Stimulated activated CD4-positive, alpha-beta T cell treated with anti-CD3 and anti-CD28 coated beads, Interleukin-4, amount 100 ng/mL, for 4 hours (primary cell): ENCODE measurements at places on chromosomes 3 and 15.
A peak's percentile ranks its signal among the peaks of the same experiment; 100 is the strongest.

DNA sequence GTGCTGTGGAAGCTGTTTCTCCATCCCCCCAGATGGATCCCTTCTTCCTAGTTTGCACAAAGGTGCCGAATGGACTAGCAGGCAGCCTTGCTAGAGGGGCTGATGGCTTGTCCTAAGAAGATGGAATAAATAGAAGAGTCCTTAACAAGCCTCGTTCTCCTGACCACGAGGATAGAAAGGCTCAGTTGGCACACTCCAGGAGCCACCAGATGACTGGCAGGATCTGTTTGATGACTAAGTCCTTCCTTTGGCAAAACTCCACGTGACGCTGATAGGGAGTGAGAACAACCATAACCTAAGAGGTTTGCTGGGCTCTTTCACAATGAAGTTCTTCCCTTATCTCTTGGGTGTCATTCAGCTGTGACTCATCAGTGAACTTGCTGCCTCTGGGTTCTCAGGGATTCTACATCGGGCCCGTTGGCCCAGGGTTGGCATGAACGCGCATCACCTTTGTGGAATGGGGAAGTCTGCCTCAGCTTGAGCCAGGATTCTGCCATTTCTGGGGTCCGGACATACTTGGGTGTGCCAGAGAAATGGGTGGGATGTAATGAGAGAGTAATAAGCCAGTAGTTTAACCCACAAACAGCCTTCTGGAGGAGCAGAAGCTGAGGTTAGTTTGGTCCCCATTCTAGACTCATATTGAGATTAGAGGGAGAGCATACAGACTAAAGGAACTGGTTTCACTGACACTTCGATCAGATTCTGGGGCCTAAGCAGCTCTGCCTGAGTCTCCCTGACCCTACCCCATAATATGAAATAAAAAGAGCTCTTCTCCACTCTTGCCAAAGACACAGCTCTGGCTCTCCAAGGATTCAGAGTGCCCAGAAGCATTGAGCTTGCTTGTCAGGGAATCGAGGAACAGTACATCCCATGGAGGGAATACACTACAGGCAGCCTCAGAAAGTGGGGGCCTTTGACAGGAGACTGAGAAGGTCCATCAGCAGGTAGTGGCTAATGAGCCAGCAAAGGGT is 2.0 kb upstream of the MELTF start:
- DNase-seq = no peak

GRCh38 chr3:84100861-84101260 is 857.9 kb upstream of the CADM2 start:
- DNase-seq = no peak

- DNase-seq = no peak
Observed at GRCh38 chr15:45291822-45292582, 40.0 kb downstream of the SLC28A2 start.

- no peak for DNase-seq
Observed at GRCh38 chr15:90095521-90095959, 6.7 kb downstream of the IDH2 start.

- DNase-seq = no peak
Observed at GRCh38 chr15:70795311-70795665, 31.9 kb upstream of the UACA start.

DNA sequence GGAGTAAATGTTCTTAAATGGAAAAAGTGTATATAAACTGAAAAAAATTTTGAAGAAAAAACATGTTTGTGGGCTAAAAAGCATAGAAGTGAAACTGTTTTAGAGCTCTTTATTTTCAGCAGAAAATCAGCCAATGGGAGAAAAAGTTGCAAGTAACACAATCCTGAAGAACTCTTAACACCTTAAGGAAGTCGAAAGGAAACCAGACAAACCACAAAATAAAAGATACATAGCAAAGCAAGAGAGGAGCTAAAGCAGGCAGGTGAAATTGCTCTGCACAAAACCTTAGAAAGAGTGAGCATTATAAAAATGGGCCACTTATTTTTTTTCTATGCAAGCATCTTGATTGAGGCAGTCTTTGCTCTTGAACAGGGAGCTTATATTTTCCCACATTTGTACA is 300.5 kb downstream of the RAP2B start:
- DNase-seq = no peak

GRCh38 chr15:93362203-93362602 is 273.2 kb upstream of the RGMA start:
- DNase-seq = no peak

DNA sequence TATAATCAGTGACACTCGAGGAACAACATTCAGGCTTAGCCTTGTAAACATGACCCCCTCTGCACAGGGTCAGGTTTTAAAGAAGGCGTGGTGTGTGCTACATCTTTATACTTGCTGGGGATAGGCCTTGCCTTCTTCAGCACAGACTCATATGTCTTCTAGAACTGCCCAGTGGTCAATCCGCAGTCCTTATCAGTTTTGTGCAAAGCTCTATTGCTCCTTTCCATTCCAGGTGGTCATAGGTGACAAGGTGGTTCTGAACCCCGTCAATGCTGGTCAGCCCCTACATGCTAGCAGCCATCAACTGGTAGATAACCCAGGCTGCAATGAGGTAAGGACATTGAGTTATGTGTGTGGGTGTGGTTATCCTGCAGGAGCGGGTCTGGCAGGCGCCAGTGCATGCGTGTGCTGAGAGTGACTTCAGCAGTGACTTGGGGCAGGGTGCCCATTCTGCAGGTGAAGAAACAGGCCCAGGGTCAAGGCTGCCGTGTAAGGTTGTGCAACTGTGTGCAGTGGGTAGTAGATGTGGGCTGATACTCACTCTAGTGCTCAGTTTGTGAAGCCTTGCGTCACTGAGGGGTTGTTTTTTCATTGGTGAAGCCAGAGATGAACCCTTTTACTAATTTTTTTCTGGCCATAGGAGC is 150.9 kb downstream of the ITPR1 start:
- no peak for DNase-seq

- DNase-seq = no peak
Observed at GRCh38 chr3:131217296-131217741, 164.3 kb upstream of the NUDT16 start.

GRCh38 chr3:44019736-44020135 is 221.9 kb upstream of the TOPAZ1 start:
- no peak for DNase-seq

DNA sequence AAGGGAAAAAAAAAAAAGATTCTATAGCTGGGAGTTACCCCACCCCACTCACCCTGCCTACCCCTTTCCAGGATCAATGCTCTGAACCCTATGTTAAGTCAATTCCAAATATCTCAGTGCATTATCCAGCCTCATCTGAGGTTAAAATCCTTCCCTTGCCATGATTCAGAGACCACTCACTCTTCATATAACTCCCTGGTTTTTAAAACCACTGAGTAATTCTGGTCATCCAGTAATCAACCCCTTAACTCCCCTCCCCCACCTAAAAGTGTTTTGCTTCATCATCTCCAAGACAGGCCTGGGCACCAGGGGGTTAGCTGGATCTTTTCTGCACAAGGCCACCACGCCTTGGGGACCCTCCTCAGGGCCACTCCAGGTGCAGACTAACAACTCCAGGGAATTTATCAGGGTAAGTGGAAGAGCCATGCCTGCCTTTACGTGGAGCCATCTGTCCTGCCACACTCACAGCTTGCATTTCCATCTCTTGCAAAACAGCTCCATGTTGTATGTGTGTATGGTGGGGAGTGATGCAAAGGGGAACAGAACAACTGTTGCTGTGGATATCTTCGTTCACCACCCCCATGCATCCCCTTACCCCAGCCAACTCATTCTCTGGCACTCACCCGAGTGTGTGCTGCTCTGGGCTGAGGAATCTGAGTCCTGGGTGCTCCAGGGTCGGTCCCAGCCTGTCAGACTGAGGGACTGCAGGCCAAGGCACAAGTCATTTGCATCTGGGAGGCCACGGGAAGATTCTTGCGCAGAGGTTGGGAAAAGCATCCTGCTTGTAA is 30.7 kb upstream of the RPS17 start:
- DNase-seq = no peak

- DNase-seq = no peak
Observed at GRCh38 chr3:16516695-16517481, 3.4 kb upstream of the RFTN1 start.

DNA sequence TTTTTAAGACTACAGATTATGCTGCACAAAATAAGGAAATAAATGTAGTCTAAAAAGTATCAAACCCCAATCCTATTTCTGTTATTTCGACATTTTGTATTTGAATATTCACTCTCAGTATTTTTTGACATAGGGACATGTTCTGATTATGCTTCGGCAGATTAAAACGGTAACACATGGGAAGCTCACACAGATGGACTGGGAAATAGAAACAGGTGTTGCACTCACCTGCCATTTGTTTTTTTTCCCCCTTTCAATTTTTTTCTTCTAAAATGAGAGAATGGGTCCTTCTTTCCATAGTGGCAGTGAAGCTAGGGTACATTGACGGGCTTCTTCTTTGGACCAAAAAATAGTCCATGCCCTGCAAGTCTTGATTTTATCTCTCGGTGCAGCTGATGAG is 163.1 kb downstream of the MYRIP start:
- DNase-seq = no peak

- no peak for DNase-seq
Observed at GRCh38 chr3:111332488-111333080, 209.4 kb upstream of the CD96 start.

- DNase-seq = peak; percentile 21
Observed at GRCh38 chr3:47283193-47283537, 421 bp downstream of the KLHL18 start.

DNA sequence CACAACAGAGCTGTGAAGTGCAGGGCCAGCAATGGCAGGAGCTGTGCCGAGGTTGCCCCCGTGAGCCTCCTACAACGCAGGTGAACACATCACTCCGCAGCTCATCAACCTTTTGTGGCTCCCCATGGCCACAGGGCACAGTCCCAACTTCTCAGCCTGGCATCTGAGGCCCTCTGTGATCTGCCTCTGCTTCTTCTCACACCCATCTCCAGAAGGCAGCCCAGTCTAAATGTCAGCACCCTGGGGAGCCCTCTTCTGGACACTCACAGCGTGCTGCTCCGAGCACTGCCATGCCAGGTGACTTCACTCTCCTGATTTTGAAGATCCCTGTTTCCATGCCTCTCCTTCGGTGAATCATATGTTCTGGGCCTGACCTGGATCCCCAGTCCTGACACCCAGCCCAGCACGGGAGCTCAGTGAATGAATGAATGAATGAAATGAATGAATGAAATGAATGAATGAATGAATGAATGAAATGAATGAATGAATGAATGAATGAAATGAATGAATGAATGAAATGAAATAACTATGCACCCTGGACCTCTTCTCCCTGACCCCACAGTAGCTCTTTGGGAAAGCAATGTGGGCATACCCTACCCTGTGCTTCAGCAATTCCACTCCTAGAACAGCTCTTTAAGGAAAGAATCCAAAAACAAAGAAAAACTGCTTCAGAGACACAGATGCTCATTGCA is 17.9 kb upstream of the SKIC8 start:
- no peak for DNase-seq

GRCh38 chr3:72187131-72187530 is 402.2 kb upstream of the PROK2 start:
- no peak for DNase-seq

- DNase-seq = no peak
Observed at GRCh38 chr15:40775740-40776536, 6.2 kb downstream of the C15orf62 start.

DNA sequence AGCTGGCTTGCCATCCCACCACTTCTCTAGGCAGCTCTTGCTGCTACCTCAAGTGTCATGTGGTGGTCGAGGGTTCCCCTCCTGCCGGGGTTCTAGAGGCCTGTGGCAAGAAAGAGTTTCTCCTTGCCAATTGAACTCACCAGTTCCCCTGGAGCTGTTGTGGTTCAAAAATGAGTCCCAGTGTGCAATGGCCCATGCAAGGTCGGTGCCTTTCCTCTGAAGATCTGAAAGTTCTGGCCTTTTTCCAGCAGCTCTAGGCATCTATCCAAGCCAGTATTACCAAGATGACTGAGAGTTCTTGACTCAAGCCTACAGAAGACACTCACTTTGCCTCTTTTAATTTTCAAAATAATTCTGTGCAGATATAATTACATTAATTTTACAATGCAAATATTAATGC is 163.6 kb downstream of the KCNMB2 start:
- DNase-seq = no peak

DNA sequence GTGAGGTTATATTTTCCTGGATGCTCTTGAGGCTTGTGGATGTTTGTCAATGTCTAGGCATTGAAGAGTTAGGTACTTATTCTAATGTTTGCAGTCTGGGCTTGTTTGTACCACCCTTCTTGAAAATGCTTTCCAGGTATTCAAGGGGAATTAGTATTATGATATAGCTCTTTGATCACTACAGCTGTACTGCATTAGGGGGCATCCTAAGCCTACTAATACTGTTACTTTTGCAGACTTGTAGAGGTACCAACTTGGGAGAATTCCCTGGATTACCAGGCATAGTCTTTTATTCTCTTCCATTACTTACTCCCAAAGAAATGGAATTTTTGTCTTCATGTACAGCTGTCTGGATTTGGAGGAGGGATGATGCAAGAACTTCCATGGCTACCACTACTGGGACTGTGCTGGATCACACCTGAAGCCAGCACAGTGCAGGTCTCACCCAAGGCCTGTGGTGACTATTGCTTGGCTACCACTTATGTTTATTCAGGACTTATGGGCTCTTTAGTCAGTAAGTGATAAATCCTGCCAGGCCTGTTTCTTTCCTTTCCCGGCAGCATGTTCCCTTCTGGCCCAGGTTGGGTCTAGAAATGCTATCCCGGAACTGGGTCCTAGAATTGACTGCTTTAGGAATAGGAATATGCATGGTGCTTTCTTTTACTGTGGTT is 402.9 kb downstream of the IL20RB start:
- DNase-seq = no peak
